GM12864 (cell line): ENCODE measurements at places on chromosomes 2 and 18.

DNA sequence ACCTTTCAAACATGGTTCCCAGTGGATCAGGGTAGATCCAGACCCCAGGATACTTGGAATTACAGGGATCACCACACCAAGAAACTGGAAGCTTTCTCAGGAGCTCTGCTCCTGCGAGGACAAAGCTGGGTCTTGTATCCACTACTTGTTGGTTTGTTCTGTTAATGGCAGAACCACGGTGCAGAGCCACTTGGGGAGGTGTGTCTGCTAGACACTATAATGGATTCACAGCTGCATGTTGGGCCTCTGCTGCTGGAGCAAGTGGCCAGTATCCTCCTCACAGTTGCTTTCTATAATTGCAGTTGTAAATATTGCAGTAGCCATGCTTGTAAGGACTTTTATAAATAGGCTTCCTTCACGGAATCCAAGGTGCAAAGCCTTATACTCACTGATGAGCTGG, 12.9 kb downstream of the FOSL2 start:
- no peak for DNase-seq

DNA sequence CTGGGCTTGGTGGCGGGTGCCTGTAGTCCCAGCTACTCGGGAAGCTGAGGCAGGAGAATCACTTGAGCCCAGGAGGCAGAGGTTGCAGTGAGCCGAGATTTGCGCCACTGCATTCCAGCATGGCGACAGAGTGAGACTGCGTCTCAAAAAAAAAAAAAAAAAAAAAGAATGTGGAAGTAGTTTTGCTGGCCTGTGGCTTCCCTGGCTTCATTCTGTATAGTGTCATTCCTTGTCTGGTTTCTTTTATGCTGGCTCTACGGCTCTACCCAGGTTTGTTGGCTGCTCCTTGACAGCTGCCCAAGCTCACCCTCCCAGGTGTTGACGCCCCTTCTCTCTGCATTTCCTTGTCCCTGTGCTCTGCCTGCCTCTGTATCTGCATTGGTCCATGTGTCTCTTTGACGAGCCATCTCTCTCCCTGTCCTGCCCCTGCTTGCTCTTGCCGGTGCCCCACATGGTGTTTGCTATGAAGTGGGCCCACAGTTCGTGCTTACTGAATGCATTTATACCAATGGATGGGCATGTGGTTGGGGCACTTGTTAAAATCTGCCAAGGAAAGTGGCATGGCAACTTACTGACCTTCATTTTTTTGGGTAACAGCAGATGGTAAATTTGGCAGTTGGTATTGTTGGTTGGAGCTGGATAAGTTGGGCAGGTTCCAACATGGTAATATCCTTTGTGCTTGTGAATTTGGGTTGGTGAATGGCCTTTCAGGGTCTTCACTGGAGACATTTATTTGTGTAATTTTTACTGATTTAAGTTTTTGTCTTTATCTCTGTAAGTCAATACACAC, 113.9 kb downstream of the MAP4K4 start:
- no peak for DNase-seq

GRCh38 chr2:166337932-166338331, 37.8 kb downstream of the SCN9A start:
- no peak for DNase-seq

DNA sequence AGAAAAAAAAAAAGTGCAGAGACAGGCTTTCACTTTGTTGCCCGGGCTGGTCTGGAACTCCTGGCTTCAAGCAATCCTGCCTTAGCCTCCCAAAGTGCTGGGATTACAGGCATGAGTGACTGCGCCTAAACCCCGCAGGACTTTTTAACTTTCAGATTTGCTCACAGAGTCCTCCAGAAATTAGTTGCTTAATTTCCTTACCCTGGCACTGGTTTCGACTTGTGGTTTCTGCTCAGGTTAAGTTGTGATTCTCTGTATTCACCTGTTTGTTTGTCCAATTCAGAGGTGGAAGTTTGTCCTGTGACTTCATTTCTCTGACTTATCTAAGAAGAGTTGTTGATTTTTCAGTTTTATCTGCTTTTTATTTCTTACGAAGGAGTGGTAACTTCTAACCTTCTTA, 238.1 kb downstream of the TMEM182 start:
- no peak for DNase-seq

- DNase-seq = no peak
Measured at GRCh38 chr2:60260639-60261296, 292.7 kb downstream of the BCL11A start.

DNA sequence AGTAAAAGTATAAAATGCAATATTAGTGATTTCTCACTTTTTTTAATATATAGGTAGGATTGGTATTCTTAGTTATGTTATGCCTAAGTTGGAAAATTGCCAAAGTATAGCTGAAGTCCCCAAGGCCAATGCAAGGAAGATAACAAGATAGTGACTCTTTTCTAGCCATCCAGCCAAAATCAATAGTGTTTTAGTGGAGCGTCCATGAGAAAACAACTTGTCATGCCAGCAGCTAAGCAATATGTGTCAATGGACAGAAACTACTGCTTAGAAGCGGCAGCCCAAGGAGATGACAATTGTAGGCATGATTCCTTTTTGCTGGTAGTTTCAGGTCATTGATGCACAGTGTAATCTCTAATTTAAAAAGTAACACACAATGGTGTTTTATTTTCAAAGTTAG, 1444.6 kb downstream of the SUCLG1 start:
- DNase-seq = no peak

DNA sequence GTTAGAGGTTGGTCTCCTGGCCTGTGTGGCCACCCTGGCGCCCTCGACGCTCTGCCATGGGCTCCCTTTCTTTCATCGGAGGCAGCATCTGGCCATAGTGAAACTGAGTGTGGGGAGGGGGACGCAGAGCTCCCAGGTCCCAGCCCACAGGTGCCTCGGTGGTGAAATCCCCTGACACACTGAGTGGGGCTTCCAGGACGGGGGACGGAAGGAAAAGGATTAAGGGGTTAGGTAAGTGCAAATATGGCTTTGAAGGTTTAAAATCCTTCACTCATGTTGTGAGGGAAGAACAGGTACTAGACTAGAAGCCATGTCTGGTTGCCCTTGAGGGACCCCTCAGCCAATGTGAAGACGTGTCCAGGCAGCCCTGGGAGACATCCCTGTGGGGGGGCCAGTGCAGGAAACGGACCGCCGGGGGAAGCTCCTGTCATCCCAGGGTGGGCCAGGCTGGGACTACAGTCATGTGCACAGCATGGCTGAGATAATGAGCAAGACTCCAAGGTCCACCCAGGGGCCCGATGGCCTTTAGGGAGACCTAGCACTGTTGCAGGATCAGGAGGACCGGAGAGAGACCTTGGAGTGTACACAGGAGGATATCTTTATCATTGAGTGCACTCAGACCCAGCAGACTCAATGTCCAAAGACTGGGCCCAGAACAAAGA, 36.3 kb downstream of the RTP5 start:
- DNase-seq = no peak

DNA sequence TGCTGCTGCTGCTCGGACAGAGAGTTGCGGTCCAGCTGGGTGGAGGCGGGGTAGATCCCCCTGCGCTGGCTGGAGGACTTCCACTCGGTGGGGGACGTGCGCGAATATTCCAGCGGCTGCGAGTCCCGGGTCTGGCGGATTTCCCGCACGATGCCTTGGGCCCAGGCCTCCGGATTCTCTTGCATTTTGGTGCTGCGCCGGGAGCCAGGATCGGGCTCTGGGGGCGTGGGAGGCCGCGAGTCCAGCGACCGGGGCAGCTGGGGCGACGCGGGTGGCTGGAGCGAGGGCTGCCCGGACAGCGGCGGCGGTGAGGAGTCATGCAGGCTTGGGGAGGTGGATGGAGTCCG, 4.8 kb downstream of the NT5C1B start:
- DNase-seq = no peak

DNA sequence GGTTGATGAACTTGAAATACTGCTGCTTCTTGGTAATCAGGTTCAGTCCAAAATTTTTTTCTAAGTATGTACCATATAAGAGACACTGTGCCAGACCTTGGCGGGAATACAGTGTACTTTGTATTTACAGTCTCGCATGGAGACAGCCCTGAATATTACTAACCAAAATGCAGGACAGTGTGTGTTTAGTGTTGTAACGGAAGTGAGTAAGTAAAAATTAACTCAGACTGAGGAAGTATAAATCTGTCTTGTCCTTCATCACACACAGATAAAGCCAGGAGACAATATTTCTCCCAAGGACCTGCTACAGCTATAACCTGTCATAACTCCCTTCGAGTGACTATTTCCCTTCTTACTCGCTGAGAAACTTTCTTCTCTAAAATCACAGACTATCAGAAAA, 76.9 kb downstream of the ACTR3 start:
- DNase-seq = no peak

DNA sequence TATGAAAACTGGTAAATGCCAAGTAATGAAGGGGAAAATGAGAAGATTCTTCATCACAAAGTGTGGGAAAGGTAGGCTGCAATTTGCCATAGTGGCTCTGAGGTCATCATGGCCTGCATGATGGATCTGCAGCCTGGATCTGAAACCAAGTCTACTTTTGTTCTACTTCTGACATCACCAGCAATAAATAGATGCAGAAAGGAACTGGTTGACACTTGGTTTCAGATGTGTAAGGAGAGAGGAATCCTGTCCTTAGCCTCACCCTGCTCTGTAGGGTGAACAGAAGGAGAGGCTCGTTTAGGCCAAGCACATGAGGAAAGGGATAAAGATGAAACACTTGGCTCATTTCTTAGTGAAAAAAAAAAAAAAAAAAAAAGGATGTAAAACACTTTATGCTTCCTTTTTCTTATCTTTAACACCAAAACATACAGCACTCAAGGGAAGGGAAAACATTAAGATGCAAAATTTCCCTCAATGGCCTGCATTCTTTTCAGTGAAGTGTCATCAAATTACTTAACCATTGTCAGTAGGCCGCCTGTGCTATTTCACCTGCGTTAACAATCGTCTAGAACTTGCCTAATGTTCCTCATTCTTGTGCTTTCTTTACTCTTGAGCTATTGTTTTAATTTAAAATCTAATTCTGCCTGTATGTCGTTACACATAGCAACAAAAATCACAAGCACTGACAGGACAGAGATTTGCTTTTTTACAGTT, 3.9 kb downstream of the NEB start:
- DNase-seq = no peak

DNA sequence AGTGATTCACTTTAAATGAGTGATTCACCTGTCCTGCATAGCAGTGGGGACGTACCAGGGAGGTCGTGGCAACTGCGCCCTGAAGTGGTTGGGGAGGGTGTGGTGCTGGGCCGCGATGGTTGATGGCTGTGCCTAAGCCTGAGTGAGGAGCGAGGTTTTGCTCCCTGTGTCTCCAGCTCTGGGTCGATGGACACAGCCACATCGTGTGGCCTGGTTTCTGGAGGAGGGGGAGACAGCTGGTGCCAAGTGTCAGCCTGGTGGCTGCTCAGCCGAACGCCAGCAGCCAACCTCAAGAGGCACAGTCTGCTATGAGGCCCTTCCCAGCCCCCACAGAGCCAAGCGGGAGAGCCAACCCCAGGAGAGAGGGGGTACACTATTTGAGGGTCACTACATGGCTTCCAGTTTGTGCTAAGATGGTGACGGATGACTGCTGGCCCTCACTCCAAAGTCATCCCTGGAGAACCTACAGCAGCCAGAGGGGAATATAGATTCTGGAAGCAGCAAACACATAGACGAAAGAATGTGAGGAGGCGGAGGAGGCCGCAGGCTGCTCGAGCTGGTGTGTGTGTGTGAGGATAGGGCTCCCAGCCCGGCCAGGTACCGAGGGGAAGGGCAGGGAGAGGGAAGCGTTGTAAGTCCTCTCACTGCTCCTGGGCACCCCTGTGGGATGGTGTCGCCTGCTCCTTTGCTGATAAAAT, 58.6 kb upstream of the OTOF start:
- DNase-seq = no peak

- DNase-seq = no peak
Measured at GRCh38 chr2:33344230-33344629, 132.2 kb upstream of the RASGRP3 start.

DNA sequence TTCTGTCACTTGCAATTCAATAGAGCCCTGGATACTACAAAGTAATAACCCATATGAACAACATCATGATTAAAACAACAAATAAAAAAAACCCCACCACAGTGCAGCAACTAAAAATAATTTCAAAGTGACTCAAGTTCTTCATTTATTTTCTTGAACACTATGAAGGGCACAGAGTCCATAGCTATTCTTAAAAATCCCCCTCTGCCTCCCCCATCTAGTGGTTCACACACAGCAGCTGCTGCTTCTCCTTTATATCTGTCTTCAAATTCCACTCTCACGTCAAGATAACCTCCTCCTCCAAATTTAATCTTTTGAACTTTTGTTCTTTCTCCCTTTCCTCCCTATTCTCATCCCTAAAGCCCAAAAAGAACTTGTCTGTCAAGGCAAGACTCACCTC, 591.3 kb downstream of the ZEB2 start:
- DNase-seq = no peak

DNA sequence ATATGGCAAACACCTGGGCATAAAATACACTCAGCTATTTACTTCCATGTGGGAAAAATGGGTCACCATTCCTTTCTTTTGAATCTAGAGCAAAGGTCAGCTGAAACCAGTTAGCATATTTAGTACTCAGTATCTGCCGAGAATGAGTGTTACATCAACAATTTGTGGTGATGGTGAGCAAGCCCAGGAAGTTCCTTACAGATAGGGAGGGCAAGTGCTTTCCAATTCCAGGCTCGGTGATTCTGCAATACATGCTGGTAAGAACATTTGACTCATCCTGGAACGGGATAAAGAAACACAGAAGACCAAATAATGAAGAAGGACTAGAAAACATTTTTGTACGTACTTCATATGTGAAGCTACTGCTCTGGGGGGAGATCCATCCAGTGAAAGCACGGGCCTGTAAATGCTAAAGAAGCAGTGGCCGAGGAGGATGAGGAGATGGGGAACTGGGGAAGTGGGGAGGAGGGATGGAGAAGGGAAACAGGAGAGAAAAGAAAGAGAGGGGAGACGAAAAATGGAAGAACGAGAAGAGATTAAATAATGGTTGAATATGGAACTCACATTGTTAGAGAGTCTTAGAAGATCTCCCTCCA, 251.9 kb downstream of the TTC32 start:
- DNase-seq = no peak

DNA sequence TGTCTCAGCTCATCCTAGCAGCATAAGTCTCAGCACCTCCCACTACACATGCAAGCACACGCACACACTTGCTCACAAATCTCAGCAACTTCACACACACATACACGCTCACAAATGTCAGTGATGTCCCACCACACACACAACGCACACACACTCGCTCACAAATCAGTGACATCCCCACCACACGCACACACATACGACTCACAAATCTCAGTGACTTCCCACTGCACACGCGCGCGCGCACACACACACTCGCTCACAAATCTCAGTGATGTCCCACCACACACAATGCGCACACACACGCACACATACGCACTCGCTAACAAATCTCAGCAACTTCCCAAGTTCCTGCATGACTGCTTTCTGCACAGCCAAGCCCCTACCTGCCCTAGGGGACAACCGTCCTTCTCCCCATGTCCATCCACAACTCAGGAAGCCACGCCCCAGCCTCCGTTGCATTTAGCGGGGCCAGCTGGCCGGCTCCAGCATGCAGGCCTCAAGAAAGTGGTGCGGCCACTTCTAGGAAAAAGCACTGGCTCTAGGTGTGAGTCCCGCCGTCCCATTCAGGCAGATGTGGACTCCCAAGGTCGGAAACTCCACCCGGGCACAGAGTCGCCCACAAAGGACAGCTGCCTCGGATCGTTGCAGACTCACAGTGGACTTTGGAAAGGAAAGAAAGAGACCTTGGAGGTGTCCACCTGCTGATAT, 180.1 kb upstream of the SALL3 start:
- no peak for DNase-seq

- DNase-seq = no peak
Measured at GRCh38 chr2:190862571-190862991, 18.0 kb upstream of the GLS start.
